ENCODE measurements at places on chromosomes 16 and 17. TPM values are rescaled to one million over a fixed set of nuclear protein-coding genes. Genes with fewer than 3 reads are reported as not detected.

SPNS3 gene
- 0.96 TPM for polyA plus RNA-seq

MYH1 gene
- polyA plus RNA-seq: 0.09 TPM

GRCh38 chr16:49608098-49608497, 234.5 kb downstream of the C16orf78 start:
- no peaks in the 10 kb centered on the region for H3K4me1 ChIP-seq
- H3K27me3 ChIP-seq: no peaks in the 10 kb centered on the region
- H3K4me3 ChIP-seq: no peak overlapping the region
- DNase-seq: no peak
- no peaks in the 10 kb centered on the region for H3K36me3 ChIP-seq
- H3K27ac ChIP-seq: no peak overlapping the region

DNA sequence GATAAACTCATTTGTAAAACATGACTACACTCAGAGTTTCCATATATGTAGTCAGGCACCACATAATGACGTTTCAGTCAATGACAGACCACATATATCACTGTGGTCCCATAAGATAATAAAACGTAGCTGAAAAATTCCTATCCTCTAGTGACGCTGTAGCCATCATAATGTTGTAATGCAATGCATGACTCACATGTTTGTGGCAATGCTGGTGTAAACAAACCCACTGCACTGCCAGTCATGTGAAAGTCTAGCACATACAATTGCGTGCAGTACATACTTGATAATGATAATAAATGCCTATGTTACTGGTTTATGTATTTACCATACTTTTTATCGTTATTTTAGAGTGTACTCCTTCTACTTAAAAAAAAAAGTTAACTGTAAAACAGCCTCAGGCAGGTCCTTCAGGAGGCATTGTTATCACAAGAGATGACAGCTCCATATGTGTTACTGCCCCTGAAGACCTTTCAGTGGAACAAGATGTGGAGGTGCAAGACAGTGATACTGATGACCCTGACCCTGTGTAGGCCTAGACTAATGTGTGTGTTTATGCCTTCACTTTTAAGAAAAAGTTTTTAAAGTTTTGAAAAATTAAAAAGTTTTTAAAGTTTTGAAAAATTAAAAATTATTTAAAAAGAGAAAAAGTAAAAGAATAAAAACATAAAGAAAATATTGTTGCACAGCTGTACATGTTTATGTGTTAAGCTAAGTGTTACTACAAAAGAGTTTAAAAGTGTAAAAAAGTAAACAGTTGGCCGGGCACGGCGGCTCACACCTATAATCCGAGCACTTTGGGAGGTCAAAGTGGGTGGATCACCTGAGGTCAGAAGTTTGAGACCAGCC, 9.0 kb downstream of the STAT5B start:
- H3K27ac ChIP-seq: no peak overlapping the region
- no peaks in the 10 kb centered on the region for H3K27me3 ChIP-seq
- DNase-seq: no peak
- no peaks in the 10 kb centered on the region for H3K36me3 ChIP-seq
- no peaks in the 10 kb centered on the region for H3K4me1 ChIP-seq

DNA sequence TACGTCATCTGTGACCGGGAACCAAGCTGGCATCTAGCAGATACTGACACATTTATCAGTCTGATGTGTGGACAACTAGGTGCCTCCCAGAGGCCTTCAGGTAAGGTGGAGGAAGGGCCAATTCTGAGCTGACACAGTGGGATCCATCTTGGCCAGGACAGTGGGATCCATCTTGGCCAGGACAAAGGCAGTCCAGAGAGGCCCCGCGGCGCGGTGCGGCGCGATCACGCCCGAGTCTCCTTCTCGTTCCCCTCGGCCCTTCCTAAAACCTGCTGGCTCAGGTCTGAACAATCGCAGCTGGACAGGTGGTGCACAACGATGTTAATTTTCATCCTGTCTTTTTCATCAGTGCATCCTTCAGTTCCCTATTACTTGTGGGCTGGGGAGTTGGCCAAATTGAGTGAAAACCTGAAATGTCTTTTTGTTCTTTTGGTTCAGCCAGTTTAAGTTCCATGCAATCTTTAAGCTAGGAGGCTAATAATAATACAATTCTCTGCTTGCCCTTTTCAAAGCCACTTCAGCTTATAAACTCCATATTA, 486 bp upstream of the WSB1 start:
- H3K4me3 ChIP-seq: peak overlapping the region; percentile 72
- H3K27me3 ChIP-seq: no peaks in the 10 kb centered on the region
- H3K36me3 ChIP-seq: no peaks in the 10 kb centered on the region
- H3K4me1 ChIP-seq: peaks cover 15% of the 10 kb centered on the region
- H3K27ac ChIP-seq: peak overlapping the region; percentile 98
- DNase-seq: peak; percentile 38

- H3K27ac ChIP-seq: no peak overlapping the region
- H3K36me3 ChIP-seq: no peaks in the 10 kb centered on the region
- no peak overlapping the region for H3K4me3 ChIP-seq
- no peaks in the 10 kb centered on the region for H3K4me1 ChIP-seq
- DNase-seq: no peak
Measured at GRCh38 chr17:72318131-72318530, 197.3 kb downstream of the SOX9 start.

DNA sequence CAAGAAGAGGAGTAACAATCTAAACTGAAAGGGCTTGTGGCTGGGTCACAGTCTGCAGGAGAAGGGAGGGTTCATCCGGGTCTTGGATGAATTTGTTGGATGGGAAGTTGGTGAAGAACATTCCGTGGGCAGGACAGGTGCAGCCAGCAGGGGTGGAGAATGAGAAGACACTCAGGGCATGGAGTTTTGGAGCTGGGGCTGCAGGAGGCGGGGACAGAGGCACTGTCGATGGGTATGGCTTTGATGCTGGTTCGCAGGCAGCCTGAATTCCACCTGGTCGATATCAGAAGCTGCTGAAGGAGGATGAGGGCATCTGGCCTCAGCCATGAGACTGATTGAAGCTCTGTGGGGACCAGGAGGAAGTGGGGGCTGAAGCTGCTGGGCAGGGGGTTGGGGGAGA, 36.1 kb upstream of the CBFA2T3 start:
- no peak for DNase-seq
- no peak overlapping the region for H3K4me3 ChIP-seq
- no peaks in the 10 kb centered on the region for H3K36me3 ChIP-seq
- no peaks in the 10 kb centered on the region for H3K4me1 ChIP-seq
- no peaks in the 10 kb centered on the region for H3K27me3 ChIP-seq

All from pancreas (tissue), 10 donors.